PC-9 (cell line): ENCODE measurements at places on chromosomes 3 and 15. TPM values are rescaled to one million over a fixed set of nuclear protein-coding genes. Genes with fewer than 3 reads are reported as not detected.

DNA sequence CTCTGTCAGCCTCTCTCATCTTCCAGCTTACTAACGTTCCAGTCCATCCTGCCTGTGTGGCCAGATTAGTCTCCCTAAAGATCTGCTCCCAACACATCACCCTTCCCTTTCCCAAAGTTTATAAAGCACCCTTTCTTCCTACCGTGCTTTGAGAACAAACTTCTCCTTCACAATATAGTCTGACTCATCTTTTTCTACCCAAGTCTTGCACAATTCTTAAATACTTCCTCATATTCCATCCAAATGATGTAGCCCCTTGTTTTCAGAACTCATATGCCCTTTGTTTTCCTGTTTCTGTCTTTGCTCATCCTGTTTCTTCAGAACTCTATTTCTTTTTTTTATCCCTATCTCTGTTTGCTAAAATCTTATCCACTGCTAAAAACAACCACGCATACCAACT lies 326.8 kb downstream of the MFSD1 start:
- peak; percentile 9 for DNase-seq

DNA sequence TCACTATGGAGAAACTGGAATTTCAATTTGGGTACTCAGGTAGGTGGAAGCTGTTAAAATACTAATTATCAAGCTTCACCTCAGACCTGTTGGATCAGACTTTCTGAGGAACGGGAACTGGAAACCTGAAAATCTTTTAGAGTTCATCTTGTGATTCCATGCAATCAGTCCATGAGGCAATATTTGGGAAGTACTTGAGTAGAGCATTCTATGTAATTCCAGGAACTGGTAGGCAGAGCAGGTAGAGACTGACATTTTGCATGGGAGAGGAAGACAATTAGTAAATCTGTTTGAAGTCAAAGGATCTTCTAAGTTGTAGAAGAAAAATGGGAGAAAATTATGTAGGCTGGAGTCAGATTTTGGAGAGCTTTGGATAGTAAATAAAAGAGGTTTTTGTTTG lies 43.1 kb downstream of the FGF7 start:
- DNase-seq, result no peak

- peak; percentile 77 for DNase-seq
These were observed 100.3 kb upstream of the TPRG1 start for GRCh38 chr3:189071446-189071845.

DNA sequence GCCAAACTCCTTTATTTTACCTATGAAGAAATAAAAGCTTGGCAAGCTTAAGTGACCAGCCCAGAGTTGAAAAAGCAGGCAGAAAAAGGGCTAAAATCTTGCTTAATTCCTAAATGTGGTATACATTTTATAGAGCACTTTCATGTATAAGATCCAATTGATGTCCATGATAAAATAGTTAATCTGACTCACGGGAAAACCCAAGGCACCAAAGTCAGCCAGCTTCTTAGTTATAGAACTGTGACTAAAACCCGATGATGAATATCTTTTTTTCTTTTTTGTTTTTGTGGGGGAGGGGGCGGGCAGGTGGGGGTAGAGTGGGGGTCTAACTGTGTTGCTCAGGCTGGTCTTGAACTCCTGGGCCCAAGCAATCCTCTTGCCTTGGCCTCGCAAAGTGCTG lies 71.4 kb downstream of the PEAK1 start:
- no peak for DNase-seq

The CPNE4 gene
- total RNA-seq, result 0.10 and 0.22 TPM in 2 replicates

- DNase-seq, result no peak
These were observed 135.4 kb downstream of the UACA start for GRCh38 chr15:70627734-70628548.

DNA sequence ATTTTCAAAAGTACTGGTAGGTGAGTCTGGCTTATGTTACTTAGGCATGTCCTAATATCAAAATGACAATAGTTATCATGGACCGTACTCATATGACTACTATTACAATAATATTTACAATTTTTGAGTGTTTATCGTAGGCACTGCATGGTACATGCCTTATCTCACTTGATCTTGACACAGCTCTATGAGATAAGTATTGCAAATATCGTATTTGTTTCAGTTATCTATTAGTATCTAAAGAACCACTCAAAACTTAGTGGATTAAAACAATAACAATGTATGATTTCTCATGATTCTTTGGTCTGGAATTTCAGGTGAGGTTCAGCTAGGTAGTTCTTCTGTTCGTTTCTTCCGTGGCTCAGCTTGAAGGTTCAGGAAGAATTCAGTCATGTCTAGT lies 59.7 kb upstream of the XCR1 start:
- no peak for DNase-seq

DNA sequence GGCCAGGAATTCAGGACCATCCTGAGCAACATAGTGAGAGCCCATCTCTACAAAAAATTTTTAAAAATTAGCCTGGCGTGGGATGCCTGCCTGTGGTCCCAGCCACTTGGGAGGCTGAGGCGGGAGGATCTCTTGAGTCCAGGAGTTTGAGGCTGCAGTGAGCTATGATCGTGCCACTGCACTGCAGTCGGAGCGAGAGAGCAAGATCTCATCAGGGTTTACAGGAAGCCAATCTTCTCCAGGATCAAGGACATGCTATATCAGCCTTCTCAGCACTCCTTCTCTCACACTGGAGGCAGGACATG lies 451 bp upstream of the STOML1 start:
- DNase-seq, result no peak

GRCh38 chr3:82423268-82424030 lies 662.0 kb upstream of the GBE1 start:
- DNase-seq, result no peak

The TIMMDC1 gene
- 145 and 203 TPM in 2 replicates for total RNA-seq

- DNase-seq, result no peak
These were observed 28.2 kb downstream of the NBEAL2 start for GRCh38 chr3:47007482-47008233.

DNA sequence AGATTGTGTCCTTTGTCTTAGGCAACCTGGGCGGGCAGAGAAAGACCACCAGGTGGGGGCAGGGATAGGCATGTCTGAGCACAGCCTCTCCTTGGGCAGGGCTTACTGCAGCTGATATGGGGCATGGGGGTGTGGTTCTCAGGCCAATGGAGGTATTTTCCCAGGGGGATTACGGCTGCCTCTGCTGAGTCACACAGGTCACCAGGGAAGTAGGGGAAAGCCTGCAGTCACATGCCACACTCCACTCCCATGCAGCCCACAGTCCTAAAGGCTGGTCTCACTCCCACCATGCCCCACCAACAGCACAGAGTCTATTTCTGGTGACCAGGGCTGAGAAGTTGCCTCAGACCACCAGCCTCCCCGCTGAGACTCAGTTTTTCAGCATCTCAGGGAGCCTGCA lies 466.4 kb downstream of the DIPK2A start:
- no peak for DNase-seq

The CYP8B1 gene
- total RNA-seq, result not detected in 2 replicates

The SYNPR gene
- total RNA-seq, result not detected in 2 replicates

- no peak for DNase-seq
These were observed 71.2 kb downstream of the CYP19A1 start for GRCh38 chr15:51267051-51267702.

The PATL2 gene
- total RNA-seq, result 0.61 and 2.0 TPM in 2 replicates

GRCh38 chr3:192825657-192826200 lies 91.9 kb downstream of the MB21D2 start:
- peak; percentile 75 for DNase-seq

The HRH1 gene
- total RNA-seq, result 7.4 and 9.2 TPM in 2 replicates

The DNASE1L3 gene
- not detected in 2 replicates for total RNA-seq

The CP gene
- total RNA-seq, result 0.28 TPM in 1 of 2 replicates, not detected in the other

DNA sequence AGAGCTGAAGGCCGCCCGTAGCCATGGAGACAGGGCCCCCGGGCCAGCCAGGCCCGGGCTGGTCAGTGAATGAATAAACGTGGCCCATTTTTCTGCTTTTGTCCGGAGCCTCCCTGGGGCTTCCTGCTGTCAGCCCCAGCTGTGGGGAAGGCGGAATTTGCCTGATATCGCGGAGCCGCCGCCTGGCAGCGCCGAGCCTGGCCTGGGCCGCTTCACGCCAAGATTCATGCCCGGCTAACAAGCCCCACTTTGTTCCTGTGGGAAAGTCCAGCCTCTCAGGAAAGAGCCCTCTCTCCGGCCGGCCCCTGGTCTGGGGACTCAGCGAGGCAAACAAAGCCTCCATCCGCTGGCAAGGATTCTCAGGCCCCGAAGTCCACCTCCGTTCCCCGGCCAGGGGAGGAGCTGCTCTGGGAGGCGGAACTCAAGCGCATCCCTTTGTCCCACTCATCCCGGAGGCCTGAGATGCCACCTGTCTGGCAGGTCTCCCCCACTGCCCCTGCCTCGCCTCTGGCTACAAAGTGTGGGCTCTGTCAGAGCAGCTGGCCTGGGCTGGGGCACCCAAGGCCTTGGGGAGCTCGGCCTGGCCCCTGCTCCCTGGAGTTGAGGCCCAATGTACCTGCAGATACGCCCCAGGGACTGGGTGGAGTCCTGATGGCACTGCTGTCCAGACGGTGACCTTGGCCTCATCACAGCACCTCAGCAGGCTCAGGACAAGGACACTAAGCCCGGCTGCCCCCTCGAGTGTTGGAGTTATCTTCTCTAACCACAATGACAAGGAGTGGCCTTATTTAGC lies 51.6 kb upstream of the SLC6A11 start:
- no peak for DNase-seq

DNA sequence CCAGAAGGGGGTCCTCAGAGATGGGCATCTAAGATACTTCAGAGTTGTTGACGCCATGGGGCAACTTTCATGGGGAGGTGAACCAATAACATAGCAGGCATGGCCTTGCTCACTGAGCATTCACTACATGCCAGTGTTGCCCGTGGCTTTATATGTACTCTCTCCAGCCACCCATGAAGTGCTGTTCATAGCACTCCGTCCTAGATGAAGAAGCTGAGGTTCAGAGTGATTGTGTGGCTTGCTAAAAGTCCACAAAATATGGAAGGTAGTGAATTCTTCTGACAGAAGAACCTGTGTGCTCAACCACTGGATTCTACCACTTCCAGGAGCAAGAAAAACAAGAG lies 9.8 kb upstream of the SEMA4B start:
- no peak for DNase-seq

DNA sequence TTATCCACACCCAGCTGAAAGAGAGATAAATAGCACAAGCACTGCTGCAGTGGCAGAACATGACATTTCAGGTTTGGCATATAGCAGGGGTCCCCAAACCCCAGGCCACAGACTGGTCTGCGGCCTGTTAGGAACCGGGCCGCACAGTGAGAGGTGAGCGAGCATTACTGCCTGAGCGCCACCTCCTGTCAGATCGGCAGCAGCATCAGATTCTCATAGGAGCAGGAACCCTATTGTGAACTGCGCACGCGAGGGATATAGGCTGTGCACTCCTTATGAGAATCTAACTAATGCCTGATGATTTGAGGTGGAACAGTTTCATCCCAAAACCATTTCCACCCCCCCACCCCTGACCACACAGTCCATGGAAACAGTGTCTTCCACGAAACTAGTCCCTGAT lies 54.6 kb downstream of the CCR4 start:
- no peak for DNase-seq

The GOLGA6A gene
- 1.2 TPM in 1 of 2 replicates, not detected in the other for total RNA-seq

- no peak for DNase-seq
These were observed 27.6 kb upstream of the BDH1 start for GRCh38 chr3:197583371-197583770.

- DNase-seq, result no peak
These were observed 5.6 kb upstream of the TRMT10C start for GRCh38 chr3:101556064-101556463.

DNA sequence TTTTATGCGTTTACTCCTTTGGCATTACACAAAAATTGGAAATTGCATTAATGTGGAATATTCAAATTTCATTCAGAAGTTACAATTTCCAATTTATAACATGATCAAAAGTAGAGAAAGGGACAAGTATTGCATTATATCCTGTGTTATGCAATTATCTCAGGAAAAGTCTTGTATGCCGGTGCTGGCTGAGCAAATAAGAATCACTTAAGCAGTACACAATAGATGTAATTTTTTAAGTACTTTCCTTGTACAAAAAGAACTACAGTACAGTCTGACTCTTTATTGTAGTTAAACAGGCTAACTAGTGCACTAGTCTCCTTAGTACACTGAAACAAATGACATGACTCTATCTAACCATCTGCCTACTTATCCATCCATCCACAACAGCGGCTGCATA lies 493.2 kb upstream of the KCNMB2 start:
- DNase-seq, result no peak

The DUOXA1 gene
- total RNA-seq, result 0.33 and 0.75 TPM in 2 replicates

The TOPAZ1 gene
- total RNA-seq, result not detected in 2 replicates

GRCh38 chr3:114455432-114455831 lies 161.6 kb downstream of the TIGIT start:
- DNase-seq, result no peak

- DNase-seq, result no peak
These were observed 66.1 kb downstream of the RAB11A start for GRCh38 chr15:65935391-65935790.

The FOXB1 gene
- 2.2 and 2.7 TPM in 2 replicates for total RNA-seq

The PPM1L gene
- total RNA-seq, result 5.0 and 5.1 TPM in 2 replicates

DNA sequence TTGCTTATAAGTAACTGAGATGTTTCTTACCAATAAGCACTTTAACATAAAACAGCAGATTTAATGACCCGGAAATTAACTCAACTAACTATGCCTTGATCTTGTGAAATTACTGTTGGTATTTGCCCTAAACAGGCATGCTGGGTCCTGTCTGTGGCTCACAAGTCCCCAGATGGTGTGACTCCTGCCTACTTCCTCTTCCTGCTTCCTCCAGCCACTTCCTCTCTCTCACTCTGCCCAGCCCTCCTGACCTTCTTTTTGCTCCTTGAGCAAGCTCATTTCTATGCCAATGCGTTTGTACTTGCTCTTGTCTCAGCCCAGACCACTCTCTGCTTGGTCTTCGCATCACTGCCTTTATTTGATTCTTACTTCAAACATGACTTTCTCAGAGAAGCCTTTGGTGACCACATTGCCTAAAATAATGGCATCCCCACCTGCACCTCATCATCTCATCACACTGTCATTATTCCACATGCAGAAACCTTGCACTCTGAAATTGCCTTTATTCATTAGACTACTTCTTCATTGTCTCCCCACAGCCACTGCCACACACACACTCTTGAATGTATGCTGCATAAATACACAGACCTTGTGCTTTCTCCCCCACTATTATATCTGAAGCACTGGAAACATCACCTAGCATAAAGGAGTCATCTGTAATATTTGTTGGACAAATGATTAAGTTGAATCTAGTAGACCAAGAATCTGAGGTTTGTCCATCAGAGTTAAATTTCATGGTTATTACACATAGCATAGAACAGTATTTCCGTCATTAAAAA lies 256.3 kb upstream of the SEMA6D start:
- DNase-seq, result no peak

The ANKRD34C gene
- not detected in 2 replicates for total RNA-seq

The ARPP21 gene
- total RNA-seq, result not detected in 2 replicates

DNA sequence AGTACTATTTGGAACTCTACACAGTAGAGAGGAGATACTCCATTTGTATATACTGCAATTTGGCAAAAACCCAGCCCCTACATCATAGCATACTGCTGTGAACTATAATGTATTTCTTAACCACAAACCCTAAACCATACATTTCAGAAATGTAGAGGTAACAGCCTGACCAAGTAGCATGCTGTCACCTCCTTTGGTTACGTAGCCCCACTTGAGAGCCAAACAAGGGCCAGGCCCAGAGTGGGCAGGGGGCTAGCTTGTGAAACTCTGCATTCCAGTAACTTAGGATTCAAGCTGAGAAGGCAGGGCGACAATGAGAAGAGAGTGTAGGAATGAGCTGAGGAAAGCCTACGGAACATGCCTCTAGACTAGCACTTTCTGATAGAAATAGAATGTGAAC lies 135.8 kb downstream of the GREM1 start:
- no peak for DNase-seq

GRCh38 chr15:68304589-68305337 lies 27.2 kb downstream of the FEM1B start:
- DNase-seq, result no peak

- no peak for DNase-seq
These were observed 90.5 kb downstream of the MRPL46 start for GRCh38 chr15:88376574-88377174.

- DNase-seq, result no peak
These were observed 72.6 kb upstream of the IL12A start for GRCh38 chr3:159916052-159916451.
